ENCODE measurements at places on chromosomes 3 and 15.

- DNase-seq = no peak
Measured at GRCh38 chr15:78828920-78829319, 17.7 kb upstream of the ADAMTS7 start.

GRCh38 chr3:58824285-58824684 lies 157.7 kb upstream of the FAM3D start:
- DNase-seq = peak; percentile 62

- no peak for DNase-seq
Measured at GRCh38 chr3:186526256-186526606, 17.9 kb downstream of the CRYGS start.

- DNase-seq = peak; percentile 11
Measured at GRCh38 chr15:48059791-48060190, 61.0 kb upstream of the SLC24A5 start.

DNA sequence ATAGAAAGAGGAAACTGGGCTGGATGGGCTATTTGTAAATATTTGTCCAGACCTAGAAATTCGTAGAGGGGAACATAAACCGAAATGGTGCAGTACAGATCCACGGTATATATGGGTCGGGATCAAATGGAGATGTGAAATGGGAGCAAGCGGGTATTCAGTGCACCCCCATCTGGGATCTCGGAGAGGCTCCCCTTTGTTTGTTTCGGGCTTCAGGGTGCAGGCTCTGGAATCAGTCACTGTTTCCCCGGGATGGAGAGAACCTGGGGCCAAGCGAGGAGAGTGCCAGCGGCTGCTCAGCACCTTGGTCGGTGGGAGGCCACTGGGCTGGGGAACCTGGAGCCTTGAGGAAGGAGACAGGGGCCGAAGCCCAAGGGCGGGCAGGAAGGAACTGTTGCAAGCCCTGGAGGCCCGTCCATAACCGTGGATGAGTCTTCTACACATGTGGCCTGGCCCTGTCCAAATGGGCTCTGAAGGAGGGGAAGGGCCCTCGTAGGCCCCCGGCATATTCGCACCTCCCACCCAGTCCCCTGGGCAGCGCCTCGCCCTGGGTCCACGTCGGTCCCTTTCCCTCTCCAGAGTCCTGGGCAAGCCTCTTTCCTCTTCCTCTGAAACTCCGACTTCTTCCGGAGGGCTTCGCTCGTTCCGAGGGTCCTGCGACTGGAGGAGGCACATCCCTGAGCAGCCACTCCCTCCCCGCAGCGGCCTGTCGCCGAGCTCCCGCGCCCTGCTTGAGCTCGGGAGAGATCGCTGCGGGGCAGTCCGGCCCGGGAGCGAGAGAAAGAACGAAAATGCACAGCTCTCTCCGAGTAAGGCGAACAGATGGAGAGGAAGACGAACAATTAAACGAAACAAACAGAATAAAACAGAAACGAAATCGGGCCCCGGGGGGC lies 3.0 kb downstream of the ISL2 start:
- DNase-seq = peak; percentile 73
